ENCODE measurements at places on chromosomes 4 and X. TPM values are rescaled to one million over a fixed set of nuclear protein-coding genes. Genes with fewer than 3 reads are reported as not detected.

DNA sequence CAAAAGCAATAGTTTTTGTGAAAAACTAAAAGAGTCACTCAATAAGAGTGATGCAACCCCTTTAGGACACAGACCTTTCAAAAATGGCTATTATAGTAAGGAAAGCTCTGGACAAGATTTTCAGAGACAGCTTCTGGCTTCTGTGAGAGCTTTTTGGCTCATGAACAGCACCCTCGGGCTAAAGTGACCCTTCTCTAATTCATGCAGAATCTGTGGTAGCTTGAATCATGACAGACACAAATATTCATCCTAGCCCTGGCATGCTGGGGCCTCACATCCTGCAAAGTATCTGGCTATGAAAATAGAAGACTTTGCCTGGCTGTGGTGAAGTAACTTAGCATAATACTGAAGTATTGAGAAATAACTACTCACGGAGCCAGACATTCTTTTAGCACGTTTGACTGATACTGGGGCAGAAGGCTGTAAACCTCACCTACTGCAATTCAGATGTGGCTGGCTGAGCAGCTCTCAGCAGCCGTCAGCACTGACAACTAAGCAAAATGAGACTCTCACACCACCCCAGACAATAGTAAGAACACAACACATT, 327.3 kb downstream of the MAPK10 start:
- DNase-seq: peak; percentile 44

GRCh38 chr4:7435471-7436061, 836 bp upstream of the PSAPL1 start:
- no peak for DNase-seq

GRCh38 chrX:138763761-138764160, 52.2 kb upstream of the FGF13 start:
- no peak for DNase-seq

DNA sequence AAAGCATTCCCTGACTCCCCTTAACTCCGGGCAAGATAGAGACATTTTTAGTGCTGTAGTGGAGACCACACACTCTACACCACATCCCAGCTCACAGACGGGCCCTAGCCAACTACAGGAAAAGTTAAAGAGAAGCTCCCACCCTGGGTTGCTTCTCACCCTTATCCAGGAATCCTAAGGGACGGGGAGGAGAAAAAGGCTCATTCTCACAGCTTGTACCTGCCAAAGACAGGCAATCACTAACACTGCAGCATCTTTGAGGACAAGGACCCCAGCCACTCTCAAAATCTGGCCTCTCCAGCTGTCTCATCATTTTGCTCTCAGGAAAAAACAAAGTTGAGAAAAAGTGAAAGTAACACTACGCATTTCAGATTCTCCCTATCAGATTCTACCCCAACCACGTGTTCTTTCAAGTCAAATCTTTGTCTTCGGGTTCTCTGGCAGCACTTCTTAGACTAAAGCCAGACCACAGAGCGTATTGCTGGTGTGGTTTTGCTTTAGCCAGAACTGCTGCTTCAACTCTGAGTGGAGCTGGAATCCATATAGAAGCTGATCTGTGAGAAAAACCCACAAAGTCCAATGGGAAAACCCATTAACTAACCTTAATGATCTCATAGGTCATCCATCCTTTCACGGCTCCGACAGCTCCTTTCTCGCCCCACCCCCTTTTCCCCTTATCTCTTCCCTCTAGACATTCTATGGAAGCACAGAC, 605.9 kb upstream of the DIPK2B start:
- DNase-seq: peak; percentile 23

DNA sequence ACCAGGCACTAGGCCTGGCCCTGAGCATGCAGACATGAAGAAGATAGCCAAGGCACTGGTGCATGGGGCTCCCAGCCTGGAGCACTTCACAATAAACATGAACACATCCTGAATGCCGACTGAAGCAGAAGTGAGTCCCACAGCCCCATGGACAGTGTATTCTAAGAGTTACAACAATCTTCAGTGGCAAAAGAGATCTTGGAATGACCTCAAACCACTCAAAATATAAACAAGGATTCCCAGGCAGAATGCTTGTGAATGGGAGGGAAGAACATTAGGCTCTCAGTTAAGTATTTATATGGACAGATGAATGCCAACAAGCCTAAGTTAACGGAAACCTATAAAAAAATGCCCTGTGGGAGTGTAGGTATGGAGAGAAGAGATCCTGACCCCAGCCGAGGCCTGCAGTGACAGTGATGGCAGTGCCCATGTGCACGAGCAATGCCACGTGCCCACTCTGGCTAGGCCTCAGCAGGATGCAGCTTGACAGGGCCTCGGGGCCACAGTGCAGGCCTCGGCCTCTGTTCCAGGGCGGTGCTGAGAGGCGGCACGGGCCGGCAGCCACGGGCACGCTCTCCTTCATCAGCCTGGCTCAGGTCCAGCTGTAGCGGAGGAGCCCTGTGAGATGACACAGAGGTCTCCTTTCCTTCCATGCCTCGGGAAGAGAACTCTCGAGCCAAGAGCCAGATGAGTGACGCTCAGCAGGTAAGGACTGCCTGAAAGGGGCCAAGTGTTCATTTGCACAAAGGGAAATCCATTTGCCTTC, 49.2 kb downstream of the IRF2 start:
- no peak for DNase-seq

DNA sequence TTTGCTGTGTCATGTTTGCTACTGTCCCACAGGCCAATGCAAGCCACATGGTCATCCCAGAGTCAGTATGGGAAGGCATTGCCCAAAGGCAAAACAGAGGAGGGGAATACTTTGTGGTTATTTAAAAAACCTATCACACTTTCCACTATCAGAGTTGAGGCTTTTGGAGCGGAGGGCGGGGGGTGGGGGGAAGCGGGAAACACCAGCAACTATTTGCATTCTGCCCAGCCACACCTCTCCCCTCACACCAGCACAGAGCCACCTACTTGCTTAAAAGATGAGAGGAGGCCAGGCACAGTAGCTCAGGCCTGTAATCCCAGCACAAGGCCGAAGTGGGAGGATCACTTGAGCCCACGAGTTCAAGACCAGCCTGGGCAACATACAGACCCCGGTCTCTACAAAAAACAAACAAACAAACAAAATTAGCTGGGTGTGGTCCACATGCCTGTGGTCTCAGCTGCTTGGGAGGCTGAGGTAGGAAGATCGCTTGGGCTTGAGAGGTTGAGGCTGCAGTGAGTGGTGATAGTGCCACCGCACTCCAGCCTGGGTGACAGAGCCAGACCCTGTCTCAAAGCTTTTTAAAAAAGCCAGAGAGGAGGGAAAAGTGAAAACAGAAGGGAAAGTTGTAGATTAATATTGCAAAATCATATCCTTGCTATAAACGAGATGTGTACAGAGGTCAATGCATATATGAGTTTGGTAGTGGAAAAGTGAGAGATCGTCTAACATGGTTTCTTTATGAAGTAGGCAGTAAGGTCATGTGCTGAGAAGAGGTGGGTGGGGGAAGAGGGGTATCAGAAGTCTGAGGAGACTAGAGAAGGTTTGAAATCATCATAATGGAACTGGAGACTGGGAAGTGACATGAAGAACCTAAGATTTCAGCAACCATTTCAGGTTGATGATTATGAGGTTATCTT, 1.9 kb upstream of the CHST7 start:
- DNase-seq: no peak

- no peak for DNase-seq
These were observed 15.6 kb downstream of the SRPX2 start for GRCh38 chrX:100659431-100660137.

DNA sequence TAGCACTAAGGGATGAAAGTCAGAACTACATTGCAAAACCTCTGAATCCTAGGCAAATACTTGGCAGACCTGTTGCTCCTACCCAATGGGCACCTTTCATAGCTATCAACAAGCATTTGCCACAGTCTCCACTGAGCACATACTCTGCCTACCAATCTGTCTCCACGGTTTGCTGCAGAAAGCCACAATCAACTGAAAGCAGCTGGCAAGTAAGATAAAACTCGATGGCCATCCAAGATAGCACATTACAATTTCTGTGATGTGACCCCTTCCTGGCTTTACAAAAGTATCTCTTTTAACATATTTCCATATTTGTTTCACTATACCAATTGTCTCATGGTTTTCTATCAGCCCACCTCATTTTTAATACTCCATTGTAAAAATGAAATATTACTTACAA, 1060.5 kb upstream of the INTU start:
- no peak for DNase-seq

DNA sequence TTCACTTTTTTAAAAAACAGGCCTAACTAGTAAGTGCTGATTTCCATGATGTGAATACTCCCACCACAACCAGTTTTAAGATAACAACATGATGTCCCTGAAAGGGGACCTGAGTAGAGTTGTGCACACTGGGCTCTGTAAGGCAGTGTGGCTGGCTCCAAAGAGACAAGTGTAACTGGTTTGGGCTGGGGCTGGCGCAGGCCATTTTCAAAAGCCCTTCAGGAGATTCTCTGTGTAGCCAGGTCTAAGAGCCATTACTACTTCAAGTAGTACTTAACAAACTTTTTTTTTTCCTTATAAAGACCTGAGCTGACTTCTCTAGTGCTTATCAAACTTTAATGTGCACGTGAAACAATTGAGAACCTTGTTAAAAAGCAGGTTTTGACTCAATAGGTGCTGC, 4.3 kb downstream of the QRFPR start:
- DNase-seq: no peak

GRCh38 chr4:140756319-140757231, at the start of gene TBC1D9:
TSS of gene TBC1D9 (minus strand) at chr4:140756385. CDS start at chr4:140756045, 340 bp downstream.
- DNase-seq: peak; percentile 96

GRCh38 chrX:150664290-150664689, 28.9 kb upstream of the MTMR1 start:
- peak; percentile 25 for DNase-seq

- no peak for DNase-seq
These were observed 163.2 kb downstream of the APBB2 start for GRCh38 chr4:41050880-41051775.

DNA sequence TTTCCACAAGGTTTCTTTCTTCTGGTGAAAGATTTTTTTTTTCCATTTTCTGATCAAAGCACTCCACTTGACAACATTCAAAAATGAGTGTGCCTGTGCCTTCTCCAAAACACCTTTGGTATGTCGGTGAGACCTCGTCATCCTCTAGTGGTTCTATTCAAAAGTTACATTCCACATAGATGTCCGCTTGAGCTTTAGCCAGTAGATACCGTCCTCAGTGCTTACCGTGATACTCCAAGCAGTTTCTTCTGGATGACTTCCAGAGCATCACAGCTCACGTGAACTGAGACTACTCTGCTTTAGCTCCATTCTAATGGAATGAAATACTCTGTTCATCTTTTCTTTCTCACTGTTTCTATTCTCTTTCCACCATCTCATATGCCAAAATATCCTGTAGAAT, 38.2 kb upstream of the VEGFC start:
- peak; percentile 11 for DNase-seq

- no peak for DNase-seq
These were observed 20.5 kb downstream of the GLRB start for GRCh38 chr4:157096439-157096838.

TRIM61 gene
- 4.2 TPM for total RNA-seq

MAGEA2B gene
- total RNA-seq: not detected

XAGE2 gene
- total RNA-seq: not detected

EDA gene
- 21.2 TPM for total RNA-seq

CETN2 gene
- total RNA-seq: 23.1 TPM

RRH gene
- not detected for total RNA-seq

RRAGB gene
- total RNA-seq: 28.4 TPM

FRMPD4 gene
- total RNA-seq: 0.41 TPM

AKAP4 gene
- 0.10 TPM for total RNA-seq

ARHGAP4 gene
- 19.6 TPM for total RNA-seq

NLRP2B gene
- not detected for total RNA-seq

MRFAP1 gene
- total RNA-seq: 136 TPM

CABS1 gene
- total RNA-seq: not detected

STAP1 gene
- total RNA-seq: 0.21 TPM

All from tongue (tissue), 3 donors.